Central memory CD4-positive, alpha-beta T cell (primary cell): ENCODE measurements at places on chromosomes 6 and 20.
A peak's percentile ranks its signal among the peaks of the same experiment; 100 is the strongest.

DNA sequence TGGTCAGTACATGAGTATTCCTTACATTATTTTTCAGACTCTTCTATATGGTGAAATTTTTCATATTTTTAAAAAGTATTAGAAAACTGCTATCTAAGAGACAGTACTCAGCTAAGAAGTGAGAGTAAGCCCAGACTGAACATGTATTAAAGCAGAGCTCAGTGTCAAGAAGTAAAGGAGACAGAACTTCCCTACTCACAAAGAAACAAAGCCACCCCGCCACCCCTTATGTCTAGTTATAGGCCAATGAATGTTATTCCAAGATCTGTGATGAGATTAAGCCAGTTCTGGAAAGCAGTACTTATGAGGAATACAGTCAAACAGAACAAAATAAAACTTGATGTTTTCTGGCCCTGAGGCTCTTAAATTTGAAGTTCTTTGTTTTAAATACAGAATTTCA, 114.5 kb downstream of the RNGTT start:
- no peak for DNase-seq

DNA sequence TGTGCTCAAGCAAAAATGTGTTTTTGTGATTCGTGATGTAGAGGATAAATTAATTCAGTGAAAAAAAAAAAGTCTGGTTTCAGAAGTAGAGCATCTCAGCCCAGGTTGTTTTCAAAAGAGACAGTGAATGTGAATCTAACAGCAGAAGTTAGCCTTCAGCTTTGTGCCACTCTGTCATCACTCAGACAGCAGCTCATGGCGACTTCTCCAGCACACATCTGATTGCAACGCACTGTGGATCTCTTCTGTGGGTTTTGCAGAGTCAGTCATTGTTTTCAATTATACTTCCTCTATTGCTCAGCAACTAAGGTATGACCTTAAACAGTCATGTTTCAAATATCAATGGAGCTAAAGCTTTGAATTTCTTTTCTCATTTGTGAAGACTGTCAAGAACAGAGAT, 335.5 kb upstream of the POU3F2 start:
- no peak for DNase-seq

GRCh38 chr6:127173156-127173940, 54.9 kb downstream of the RSPO3 start:
- DNase-seq = no peak

DNA sequence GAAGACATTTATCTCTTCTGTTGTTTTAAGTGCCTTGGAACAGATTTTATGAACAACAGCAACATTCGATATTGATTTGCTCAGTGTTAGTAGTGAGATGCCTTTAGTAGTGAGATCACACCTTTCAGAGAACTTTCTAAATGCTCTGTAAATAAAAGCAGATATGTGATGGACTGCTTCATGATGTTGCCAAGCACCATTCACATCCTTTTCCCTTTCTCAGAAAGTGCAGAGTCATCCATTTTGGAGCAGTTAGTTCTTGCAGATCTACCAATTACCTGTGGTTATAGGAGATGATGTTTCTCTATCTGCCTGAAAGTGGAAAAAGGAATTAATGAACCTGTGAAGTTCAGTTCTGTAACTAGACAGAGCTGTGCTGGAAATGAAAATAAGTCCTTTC, 27.0 kb downstream of the CBFA2T2 start:
- DNase-seq = no peak

DNA sequence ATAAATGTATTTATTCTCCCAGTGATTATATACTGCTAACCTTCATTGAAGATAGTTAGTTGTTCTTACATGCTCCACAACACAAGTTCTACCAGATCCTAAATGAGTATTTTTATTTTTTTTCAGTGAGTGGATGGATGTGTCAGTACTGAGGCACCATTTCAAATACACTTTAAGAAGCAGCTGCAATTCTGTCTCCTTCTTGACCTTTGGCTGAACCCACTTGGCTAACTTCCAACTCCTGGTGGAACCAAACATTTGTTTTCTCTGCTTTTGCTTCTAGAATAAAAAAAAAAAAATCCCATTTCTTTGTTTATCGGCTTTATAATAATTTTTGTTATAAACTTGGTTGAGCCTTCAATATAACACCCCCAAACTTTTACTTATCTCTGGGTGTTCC, 458.3 kb upstream of the MAP3K7 start:
- no peak for DNase-seq

DNA sequence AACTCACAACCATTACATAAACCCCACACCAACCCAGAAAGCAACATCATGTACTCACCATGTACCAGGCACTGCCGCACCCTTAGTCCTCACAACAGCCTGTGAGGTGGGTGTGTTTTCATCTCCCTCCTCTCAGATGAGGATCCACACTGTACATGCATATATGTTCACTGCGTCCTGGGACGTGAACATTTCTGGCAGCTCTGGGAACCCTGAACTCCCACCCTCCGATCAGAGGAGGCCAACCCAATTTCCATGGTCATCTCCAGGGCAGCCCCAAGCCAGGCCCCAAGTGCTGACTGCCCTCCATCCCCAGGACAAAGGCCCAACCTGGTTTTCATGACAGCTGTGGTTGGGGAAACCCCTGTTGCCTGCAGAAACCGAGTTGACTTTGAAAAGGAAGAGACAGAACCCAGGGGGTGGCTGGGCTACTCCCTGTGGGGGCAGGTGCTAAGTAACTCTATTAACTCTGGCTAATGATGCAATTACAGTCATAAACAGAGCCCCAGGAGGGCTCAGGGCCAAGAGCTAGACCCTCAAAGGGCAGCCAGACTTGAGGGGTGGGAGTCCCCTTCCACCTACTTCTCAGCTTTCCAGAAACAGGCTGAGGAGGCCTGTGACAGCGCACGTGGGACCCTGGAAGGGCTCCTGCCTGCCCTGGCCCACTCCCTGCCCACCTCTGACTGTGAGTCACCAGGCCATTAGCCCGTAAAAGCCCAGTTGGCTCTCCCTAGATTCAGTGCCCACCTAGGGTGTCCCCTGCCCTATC, 2.6 kb downstream of the TFEB start:
- peak; percentile 78 for DNase-seq

- DNase-seq = no peak
Measured at GRCh38 chr6:166957805-166958076, 1.4 kb upstream of the RNASET2 start.

- no peak for DNase-seq
Measured at GRCh38 chr6:16749516-16750485, 11.5 kb downstream of the ATXN1 start.

DNA sequence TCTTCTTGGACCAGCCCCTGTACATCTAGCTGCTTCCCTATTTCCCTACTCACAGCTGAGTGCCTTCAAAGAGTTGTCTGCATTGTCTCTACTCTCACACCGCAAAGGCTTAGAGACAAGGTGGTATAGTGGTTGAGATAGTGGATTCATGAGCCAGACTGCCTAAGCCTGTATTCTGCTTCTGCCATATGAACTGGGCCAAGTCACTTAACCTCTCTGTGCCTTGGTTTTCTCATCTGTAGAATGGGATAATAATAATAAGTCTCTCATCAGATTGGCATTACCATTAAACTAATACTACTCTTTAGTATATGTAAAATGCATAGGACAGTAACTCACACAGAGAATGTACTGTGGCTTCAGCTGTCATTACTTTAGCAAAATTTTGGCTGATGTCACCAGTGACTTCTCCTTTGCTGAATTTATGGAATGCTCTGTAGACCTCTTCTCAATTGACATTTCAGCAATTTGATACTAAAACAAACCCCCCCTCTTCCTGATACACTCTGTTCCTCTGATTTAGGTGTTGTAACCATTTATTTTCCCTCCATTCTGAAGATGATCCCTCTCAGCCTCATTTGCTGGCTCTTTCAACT, 156.1 kb downstream of the ADAT2 start:
- DNase-seq = no peak

- no peak for DNase-seq
Measured at GRCh38 chr6:36827261-36828079, 11.8 kb downstream of the CPNE5 start.

- DNase-seq = no peak
Measured at GRCh38 chr20:23541776-23542175, 26.5 kb downstream of the CST9L start.

- no peak for DNase-seq
Measured at GRCh38 chr6:19772891-19773290, 64.3 kb upstream of the ID4 start.

- DNase-seq = no peak
Measured at GRCh38 chr6:66226109-66226508, 519.1 kb upstream of the EYS start.

DNA sequence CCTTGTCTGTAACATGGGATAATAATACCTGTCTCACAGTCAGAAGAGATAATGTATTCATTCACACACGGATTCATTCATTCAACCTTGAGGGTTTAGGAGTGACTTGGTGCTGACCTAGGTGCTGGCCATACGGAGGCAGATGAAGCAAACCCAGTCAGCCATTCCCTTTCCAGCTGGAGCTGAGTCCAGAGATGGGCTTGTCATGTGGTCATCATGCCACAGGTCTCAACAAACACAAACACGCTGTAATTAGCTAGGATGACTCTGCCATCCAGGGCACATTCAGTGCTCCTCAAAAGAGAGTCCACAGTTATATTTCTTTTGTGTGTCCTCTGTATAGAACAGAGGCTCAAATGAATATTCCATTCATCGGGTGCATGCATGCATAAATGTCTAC, 19.5 kb upstream of the PRELID3B start:
- DNase-seq = no peak

DNA sequence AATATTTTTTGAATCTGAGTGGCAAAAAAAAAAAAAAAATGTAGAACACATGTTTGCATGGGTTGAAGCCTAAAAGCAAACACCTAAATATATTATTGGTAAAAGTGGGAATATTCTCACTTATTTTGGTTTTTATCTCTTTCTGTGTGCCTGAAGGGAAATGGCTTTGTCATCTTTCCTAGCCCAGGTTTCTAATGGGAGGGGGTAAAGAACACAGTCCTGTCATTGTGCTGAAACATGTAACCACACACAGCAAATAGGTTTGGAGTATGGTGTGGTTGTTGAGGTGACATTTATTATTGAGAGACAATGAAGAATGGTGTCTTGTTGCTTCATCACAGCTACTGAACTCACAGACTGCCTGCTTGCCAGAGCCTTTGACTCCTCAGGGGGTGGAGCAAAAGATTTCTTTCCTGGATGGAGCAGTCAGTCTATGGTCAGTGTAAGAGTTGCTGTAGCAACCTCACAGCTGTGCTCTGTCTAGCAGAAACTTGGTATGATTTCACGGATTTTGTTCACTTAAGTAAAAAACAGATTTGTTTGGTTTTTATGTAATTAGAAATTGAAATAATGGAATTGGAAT, 70.2 kb downstream of the CEP57L1 start:
- DNase-seq = no peak

DNA sequence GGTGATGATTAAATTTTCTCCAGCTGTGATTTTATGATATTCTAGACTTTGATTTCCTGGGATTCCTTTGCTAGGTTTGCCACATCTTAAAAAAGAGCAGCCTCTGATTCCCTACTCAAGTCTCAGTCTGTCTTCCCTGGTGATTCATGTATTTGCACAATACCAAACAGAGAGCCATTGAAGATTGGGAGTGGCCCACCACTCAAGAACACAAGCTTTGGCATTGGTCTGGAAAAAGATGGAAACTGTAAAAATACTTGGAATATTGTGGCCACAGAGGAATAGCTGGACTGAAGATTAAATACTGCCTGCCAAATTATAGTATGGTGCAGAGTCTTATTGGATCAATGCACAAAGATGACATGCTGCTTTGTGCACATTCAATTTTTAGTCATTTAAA, 32.9 kb downstream of the PTCHD4 start:
- no peak for DNase-seq

- DNase-seq = no peak
Measured at GRCh38 chr6:93120154-93120742, 299.1 kb downstream of the EPHA7 start.

DNA sequence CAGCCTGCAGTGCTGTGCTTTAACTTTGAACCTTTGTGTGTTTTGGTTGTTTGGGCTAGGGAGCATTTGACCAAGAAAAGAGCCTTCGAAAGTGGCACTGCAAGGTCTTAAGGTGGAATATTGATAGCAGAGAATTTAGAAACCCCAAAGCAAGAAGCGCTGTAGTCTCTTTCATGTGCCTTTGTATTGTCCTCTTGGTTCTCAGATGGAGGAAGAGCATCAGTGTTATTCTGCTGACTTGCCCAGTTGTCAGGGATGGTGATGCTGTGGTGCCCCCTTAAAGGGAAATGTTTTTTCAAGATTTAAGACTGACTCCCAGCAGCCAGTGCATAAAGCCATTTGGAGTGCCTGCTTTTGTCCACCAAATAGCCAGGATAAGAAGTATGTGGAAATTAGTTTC, 102.7 kb upstream of the INSM1 start:
- DNase-seq = no peak

GRCh38 chr20:43968341-43969000, 53.8 kb downstream of the TOX2 start:
- DNase-seq = no peak

- DNase-seq = no peak
Measured at GRCh38 chr20:51036827-51037531, 14.1 kb upstream of the KCNG1 start.

DNA sequence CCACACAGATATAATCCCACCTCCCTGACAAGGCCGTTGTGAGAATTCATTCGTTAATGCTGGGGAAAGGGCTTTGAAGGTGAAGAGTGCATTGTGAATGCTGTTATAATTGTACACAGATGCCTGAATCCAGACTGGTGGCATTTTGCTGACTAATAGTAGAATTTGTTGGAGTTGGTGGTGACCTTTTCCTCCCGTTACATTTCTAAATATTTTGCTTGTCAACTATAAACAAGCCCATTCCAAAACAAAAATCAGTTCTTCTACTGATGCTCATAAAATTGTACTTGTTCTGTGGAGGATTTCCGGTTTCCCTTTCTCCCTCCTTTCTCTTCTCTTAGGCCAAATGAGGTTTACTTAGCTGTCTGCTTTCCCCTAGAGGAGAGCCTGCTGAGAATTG, 253.1 kb upstream of the SUPT3H start:
- DNase-seq = no peak

- DNase-seq = no peak
Measured at GRCh38 chr6:3940703-3941102, 91.5 kb downstream of the FAM50B start.

- DNase-seq = no peak
Measured at GRCh38 chr20:5668529-5668868, 81.7 kb upstream of the SHLD1 start.

- DNase-seq = no peak
Measured at GRCh38 chr6:156731396-156731795, 45.8 kb upstream of the ARID1B start.
